SK-N-SH treated with all-trans-retinoic acid at 6 μM for 48 hours (cell line): ENCODE measurements at places on chromosomes 4 and X.
A peak's percentile ranks its signal among the peaks of the same experiment; 100 is the strongest.

DNA sequence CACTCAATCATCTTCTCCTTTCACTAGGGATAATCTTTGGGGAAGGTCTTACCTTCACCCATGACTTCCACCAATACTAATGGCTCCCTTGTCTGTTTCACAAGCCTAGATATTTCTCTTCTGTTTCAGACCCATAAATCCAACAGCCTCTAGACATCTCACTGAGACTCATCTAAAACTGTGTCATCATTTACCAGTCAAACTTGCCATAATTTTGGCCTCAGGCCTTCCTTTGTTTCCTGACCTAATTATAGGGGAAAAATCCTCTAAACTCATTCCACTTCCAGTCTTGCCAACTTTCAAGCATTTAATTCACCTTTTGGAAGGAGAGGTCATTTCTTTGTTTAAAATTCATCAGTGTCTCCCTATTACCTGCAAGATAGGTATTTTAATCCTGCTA lies 181.0 kb upstream of the CNKSR2 start:
- ATAC-seq = no peak

DNA sequence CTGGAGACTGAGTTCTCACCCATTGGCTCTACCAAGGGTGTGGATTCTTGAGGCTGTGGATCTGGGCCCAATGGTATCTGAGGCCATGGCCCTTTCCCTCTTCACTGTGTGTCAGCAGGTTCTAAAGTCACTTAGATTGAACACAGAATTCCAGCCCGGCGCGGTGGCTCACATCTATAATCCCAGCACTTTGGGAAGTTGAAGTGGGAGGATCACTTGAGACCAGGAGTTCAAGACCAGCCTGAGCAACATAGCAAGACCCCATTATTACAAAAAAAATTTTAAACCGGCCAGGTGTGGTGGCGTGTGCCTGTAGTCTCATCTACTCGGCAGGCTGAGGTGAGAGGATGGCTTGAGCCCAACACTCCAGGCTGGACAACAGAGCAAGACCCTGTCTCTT lies 18.0 kb upstream of the XPNPEP2 start:
- ATAC-seq = no peak

GRCh38 chrX:120380699-120381098 lies 18.8 kb downstream of the ATP1B4 start:
- ATAC-seq = peak; percentile 73

DNA sequence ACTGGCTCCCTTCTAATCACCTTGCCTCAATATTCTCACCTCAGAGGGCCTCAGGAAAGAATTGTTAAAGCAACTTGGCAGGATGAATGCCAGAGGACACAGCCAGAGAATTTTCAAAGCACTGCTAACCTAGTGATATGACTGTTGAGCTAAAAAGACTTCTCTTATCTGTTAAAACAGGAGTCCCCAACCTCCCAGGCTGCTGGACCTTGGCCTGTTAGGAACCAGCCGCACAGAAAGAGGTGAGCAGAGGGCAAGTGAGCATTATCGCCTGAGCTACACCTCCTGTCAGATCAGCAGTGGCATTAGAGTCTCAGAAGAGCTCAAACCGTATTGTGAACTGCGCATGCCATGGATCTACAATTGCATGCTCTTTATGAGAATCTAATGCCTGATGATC lies 1.7 kb upstream of the KCNE5 start:
- no peak for ATAC-seq

GRCh38 chr4:3852309-3852708 lies 86.1 kb downstream of the ADRA2C start:
- no peak for ATAC-seq

- no peak for ATAC-seq
Measured at GRCh38 chrX:26649534-26649933, 433.6 kb downstream of the MAGEB5 start.

DNA sequence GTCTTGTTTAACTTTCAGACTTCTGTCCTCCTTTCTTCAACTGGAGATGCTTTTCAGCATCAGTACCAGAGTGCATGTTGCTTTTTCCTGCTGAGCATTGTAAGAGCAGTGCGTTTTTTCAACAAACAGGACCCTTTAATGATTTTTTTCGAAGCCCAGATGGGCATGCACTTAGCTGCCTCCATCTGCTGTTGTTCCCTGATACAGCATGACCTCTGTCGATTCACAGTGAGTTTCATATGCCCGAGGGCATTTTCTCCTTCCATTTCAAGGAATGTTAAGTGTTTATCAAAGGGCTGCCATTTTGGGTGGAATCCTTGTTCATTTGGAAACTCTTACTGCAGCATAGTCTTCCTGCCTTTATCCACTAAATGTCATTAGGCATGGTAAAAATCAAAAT lies 428.6 kb downstream of the DTHD1 start:
- no peak for ATAC-seq

DNA sequence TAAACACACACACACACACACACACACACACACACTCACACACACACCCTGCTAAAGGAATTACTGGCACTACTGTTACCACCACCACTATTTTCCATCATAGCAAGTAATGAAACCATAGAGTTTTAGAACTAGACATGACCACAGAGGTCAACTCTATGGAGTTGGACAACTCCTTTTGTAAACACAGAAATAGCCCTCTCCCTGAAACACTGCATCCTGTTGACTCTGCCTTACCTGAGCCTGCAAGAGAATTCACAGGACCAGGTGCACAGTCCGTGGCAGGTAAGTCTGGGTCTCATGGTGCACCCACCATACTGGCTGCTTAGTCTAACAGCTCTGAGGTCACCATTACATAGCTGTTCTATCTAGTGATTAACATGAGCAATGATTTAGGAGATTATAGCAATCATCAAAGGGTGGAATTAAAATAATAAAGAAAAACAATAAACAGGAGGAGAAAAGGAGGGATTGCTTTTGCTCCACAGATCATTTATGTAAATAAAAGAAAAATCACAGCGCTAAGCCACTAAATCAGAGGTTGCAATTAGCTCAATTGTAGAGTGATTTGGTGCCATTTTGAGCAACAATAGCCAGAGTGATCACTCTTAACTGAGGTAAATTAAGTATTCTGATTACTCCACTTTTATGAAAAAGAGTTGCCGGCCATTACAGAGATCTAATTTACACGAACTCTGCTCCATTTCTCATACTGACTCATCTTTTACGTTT lies 340.0 kb upstream of the RASGEF1B start:
- ATAC-seq = no peak

DNA sequence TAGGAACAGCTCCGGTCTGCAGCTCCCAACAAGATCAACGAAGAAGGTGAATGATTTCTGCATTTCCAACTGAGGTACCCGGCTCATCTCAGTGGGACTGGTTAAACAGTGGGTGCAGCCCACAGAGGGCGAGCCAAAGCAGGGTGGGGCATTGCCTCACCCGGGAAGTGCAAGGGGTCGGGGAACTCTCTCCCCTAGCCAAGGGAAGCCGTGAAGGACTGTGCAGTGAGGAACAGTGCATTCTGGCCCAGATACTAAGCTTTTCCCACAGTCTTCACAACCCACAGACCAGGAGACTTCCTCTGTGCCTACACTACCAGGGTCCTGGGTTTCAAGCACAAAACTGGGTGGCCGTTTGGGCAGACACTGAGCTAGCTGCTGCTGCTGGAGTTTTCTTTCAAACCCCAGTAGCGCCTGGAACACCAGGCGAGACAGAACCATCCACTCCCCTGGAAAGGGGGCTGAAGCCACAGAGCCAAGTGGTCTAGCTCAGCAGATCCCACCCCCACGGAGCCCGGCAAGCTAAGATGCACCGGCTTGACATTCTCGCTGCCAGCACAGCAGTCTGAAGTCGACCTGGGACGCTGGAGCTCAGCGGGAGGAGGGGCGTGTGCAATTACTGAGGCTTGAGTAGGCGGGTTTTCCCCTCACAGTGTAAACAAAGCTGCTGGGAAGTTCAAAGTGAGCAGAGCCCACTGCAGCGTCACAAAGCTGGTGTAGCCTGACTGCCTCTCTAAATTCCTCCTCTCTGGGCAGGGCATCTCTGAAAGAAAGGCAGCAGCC lies 84.6 kb downstream of the THOC2 start:
- ATAC-seq = no peak

DNA sequence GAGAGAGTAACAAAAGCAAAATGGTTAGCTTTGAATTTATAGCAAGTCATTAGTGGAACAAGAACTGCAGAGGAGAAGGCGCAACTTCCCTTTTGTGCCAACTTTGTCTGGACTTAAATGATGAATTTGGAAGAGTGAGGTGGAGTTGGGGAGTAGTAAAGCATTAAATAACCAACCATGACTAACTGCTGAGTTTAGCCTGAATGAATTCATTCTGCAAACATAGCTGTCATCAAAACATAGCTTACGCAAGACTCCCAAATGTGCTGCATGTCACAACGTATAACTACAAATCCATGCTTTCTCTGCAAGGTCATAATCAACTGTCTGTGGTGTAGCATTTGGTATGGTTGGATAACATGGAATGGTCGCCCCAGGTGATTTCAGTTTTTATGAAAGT lies 75.9 kb upstream of the RPL34 start:
- ATAC-seq = no peak

DNA sequence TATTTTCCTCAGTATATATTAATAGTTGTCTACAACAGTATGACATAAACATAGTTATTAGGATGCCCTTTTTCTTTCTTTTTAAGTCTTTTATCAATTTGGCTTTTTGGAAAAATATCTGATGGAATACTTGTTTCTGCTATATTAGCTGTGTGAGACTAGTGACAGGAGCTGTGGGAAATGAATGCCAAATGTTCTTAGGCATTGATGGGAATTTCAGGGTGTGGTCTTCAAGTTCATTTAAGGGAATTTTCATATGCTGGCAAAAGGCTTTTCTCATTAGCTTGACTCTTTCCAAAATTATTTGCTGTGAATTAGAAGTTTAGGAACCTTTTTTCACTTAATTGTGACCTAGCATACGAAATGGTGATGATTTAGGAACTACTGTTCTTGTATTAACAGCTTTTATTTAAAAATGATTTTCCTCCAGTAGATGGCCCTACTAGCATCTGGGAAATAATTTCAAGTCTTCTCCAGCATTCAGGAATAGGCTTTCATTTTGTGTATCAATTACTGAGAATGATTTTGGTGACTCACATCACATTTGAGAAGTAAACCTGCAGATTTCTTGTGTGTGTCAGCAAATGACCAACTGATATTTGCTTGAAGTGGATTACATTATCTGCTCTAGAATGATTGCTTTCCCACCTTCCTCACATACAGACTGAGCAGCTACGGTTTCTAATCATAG lies 70.9 kb downstream of the HTT start:
- no peak; the same call in 2 of the 3 replicates for ATAC-seq

GRCh38 chr4:144788469-144788868 lies 142.5 kb downstream of the HHIP start:
- ATAC-seq = no peak

GRCh38 chr4:56674984-56675383 lies 6.1 kb downstream of the HOPX start:
- no peak for ATAC-seq

- no peak for ATAC-seq
Measured at GRCh38 chr4:165079476-165079875, 25.8 kb downstream of the TRIM75 start.

DNA sequence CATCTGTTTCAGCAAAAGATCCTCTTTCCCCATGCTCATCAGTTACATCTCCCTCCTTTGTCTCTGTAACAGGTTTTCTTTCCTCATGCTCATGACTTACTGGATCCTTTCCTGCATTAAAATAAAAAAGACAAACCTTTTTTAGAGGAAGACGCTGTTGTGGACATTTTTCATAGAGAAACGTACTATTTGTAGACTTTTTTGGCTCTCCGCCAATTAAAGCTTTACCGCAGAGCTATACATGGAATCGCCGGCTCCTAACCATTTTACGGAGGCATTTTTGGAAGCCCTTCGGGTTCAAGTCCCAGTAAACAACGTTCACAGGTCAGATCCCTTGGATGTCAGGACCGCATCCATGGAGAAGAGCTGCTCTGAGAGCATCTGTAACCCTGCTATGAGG lies 1.3 kb downstream of the FAM9C start:
- ATAC-seq = no peak

DNA sequence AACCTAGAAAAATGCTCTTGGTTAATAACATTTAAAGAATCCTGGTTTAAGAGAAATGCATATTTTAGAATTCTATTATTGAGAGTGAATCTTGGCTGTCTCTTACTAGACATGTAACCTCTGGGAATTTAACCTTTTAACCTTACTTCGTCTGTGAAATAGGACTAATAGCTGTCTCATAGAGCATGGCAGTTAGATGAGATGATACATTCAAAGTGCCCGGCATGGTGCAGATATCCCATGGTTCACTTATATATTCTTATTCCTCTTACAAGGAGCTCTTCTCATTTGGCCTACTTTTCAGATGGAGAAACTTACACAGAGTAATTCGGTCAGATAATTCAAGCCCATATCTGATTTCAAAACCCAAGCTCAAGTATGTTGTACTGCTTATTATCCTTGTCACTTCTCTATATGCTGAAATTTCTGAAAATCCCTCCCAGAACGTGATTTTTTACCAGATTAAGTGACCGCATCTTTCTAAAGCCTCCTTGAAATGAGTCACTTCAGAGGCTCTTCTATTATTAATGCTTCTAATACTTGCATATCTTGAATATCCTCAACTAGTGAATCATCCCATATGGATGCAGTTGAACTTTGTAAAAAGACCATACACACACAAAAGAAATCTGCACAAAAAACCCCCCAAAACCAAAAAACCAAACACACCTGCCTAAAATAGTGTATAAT lies 4.9 kb downstream of the CDKN2AIP start:
- ATAC-seq = peak; percentile 75

DNA sequence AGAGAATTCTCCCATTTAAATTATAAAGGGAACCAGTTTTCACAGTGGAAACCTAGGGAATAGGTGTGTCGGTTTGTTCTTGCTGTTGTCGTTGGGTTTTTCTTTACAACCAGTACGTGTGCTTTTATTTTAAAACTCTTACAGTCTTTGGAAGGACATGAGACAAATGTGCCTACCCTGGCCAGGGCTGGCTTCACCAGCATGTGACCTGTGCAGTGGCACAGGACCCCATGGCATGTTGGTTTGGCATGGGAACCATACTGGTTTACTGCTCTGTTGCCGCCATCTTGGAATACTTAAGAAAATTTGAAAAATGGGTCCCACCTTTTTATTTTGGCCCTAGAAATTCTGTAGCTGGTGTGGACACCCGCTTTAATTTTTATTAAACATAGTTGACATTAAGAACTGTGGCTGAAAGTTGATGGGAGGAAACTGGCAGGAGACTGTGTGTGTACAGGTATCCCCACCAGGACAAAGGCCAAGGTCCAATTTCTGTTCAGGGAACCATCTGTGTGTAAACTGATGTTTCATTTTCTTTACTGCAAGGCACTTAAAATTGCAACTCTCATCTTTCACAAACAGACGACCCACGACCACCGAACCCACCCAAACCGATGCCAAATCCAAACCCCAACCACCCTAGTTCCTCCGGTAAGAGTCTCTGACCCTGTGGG lies 28.8 kb downstream of the CD99 start:
- no peak for ATAC-seq
